Left renal pelvis (tissue), 4 donors: ENCODE measurements at places on chromosomes 4 and X.

- DNase-seq: no peak
Measured at GRCh38 chr4:110638089-110638746, 15.3 kb upstream of the PITX2 start.

- no peak for DNase-seq
Measured at GRCh38 chrX:150635952-150636351, 57.2 kb upstream of the MTMR1 start.

GRCh38 chr4:171710743-171711142, 102.5 kb upstream of the GALNTL6 start:
- no peak for DNase-seq

DNA sequence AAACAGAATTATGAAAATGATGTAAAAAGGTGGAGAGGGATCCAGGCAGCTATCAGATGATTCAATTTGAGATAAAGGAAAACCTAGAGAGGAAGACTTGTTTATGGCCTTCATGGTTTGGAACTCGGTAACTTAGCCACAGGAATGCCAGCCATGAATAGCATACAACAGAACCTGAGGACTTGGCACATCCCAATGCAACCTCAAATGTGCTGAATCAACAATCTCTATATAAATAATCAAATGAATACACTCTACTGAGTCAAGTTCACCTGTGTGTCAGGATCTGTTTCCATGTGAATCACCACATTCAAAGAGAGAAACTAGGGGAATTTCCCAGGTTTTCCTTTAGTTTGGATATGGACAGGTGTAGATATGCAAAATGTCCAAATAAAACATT, 86.9 kb downstream of the MBNL3 start:
- no peak for DNase-seq

DNA sequence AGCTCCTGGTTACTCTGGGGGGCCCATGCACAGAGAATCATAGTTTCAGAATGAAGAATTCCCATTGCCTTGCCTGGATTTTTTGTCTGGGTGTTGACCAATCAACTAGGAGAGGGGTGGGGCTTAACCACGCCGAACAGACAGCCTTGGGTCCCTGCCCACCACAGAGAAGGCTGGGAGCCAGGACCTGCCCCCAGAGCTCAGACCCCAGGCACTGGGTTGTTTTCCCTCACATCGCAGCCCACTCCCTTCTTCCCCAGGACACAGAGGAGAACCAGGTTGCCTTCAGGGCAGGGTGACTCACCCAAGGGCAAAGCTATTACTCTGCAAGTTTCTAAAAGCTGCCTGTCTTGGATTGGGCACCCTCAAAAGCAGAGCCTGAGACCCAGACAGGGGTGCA, 23.3 kb upstream of the CRMP1 start:
- no peak for DNase-seq

DNA sequence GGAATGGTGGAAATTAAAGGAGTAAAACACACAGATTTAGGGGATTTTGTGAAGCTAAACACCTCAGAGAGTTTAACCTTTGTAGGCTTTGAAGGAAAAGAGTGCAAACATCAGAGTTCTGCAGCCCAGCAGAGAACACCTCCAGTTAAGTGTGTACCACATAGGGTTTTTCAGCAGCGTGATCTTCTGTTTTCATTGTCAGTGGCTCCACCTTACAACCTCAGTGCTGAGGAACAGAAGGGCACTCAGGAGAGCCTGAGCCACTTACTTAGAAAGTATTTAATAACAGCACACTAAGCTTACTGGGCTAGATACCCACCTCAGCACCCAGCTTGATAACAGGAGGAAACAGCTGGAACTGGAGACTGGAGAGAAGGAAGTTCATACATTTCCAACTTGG, 2.0 kb upstream of the FBXW7 start:
- DNase-seq: no peak

DNA sequence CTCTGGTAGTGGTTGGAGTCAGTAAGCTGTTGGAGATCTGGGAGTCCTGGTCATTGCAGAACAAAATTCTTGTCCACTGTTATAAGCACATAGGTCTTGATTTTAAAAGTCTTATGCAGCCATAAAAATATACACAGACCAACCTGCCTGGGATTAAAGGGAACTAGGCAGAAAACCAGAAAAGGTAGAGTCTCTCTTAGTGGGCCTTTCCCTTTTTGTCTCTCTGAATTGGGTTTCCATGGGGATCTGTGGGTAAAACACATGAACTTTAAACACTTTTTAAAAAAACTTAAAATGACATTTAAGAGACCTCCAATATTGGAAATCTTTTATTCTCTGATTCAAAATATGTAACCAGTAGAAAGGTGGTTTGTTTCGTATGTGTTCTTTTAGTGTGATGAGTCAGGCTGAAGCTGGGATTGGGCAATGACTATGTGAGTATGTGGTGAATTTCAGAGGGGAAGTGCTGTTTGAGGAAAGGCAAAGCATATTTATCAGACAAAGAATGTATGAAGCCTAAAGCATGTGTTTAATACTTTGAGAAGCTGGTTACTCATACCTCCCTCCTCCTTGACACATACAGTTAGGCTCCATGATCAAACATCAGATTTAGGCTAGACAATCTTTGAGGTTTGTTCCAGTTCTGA, 29.6 kb downstream of the SLC16A2 start:
- no peak for DNase-seq

DNA sequence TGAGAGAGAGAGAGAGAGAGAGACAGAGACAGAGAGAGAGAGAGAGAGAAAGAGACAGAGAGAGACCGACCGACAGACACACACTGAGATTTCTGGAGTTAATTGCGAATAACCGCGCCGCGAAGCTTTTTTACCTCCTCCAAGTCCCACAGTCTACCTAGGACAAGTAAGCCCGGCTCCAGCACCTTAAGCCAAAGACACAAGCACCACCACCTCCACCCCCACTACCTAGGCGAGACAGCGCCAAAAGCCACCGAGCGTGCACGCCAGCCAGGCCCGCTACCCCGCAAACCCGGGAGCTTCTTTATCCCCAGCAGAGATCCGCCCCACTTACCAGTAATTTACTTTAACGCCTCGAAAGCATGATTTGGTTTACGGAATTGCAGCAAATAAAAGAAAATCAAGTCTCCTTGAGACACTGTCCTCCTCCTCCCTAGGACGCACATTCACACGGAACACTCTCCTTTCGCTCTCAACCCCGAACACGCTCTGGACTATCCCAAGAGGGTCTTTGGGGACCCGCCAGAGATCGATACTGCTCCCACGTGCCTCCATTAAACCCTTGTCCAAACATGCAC, 649.6 kb upstream of the DIPK2B start:
- no peak for DNase-seq

GRCh38 chrX:42978655-42979379, 200.9 kb upstream of the PPP1R2C start:
- no peak for DNase-seq

GRCh38 chrX:38626296-38626695, 65.0 kb downstream of the TSPAN7 start:
- DNase-seq: no peak

GRCh38 chr4:154616731-154617130, 4.3 kb upstream of the FGG start:
- no peak for DNase-seq
